ENCODE measurements at places on chromosomes 3 and 15. TPM values are rescaled to one million over a fixed set of nuclear protein-coding genes. Genes with fewer than 3 reads are reported as not detected.

Gene PLXNB1
- 57.5 TPM for total RNA-seq

Gene ROPN1
- not detected for total RNA-seq

Gene CPN2
- not detected for total RNA-seq

Gene A4GNT
- not detected for total RNA-seq

Gene CAPN3
- total RNA-seq = 1.7 TPM

Gene CPNE9
- not detected for total RNA-seq

Gene PSTPIP1
- not detected for total RNA-seq

Gene CCR4
- not detected for total RNA-seq

Gene TNNC1
- 0.63 TPM for total RNA-seq

Gene DLEC1
- total RNA-seq = 0.09 TPM

Gene DPPA2
- not detected for total RNA-seq

Gene GP5
- under 0.01 TPM for total RNA-seq

Gene SAMD7
- not detected for total RNA-seq

Gene RAB27A
- total RNA-seq = 7.5 TPM

Gene DNAH12
- under 0.01 TPM for total RNA-seq

Gene KLF15
- total RNA-seq = 0.69 TPM

Gene NAALADL2
- 9.5 TPM for total RNA-seq

Gene IL20RB
- total RNA-seq = 2.3 TPM

Gene LRRN1
- total RNA-seq = not detected

Gene EPB42
- total RNA-seq = not detected

Gene LRRC2
- total RNA-seq = under 0.01 TPM

Gene MUC13
- not detected for total RNA-seq

Gene IL5RA
- under 0.01 TPM for total RNA-seq

Gene CCDC54
- total RNA-seq = not detected

Gene ITIH1
- total RNA-seq = not detected

Gene GUCA1C
- not detected for total RNA-seq

Data from bronchial smooth muscle cell (primary cell).